Lung (tissue), 17 donors: ENCODE measurements at places on chromosomes 12 and 14. TPM values are rescaled to one million over a fixed set of nuclear protein-coding genes. Genes with fewer than 3 reads are reported as not detected.

DNA sequence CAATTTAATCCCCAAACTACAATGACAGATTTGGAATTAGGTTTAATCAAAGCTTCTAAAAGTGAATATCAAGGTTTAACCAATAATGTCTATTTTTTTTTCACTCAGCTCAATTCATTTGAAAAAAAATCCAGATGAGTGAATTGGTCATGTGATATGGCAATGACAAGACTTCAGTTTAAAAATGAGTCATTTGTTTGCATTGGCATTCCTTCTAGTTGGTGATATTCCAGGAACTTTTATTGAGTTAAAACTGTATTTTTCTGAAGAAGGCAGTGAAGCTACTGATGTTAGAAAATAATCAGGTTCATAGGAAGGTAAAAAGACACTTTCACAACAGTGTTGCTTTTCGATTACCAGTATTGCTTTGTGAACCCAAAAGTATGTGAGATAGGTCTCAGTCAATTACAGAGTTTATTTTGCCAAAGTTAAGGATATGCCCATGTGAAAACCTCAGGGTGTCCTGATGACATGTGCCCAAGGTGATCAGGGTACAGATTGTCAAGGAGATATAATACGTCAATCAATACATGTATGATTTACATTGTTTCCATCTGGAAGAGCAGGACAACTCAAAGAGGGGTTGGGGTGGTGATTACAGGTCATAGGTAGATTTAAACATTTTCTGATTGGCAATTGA is 1214.9 kb downstream of the GALC start:
- H3K27me3 ChIP-seq, result no peaks in the 10 kb centered on the region
- H3K4me1 ChIP-seq, result no peaks in the 10 kb centered on the region
- DNase-seq, result no peak
- no peak overlapping the region for H3K4me3 ChIP-seq

DNA sequence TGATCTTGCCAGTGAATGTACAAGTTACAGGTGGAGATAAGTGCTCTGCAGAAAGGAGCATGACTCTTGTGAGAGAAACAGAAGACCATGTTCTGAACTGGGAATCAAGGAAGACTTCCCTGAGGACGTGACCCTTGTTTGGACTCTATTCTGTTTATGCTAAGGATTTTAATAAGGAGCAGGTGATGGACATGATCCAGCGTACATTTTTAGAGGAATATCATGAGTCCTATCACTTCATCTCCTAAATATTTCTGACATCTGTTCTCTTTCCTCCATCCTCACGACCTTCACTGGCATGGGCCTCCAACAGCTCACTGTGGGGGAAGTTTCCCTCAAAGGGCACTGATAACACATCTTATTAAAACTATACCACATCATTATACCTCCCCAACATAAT is 7.9 kb upstream of the SLC38A1 start:
- no peaks in the 10 kb centered on the region for H3K27me3 ChIP-seq
- no peak overlapping the region for H3K4me3 ChIP-seq
- DNase-seq, result no peak
- no peak overlapping the region for H3K27ac ChIP-seq

- H3K36me3 ChIP-seq, result no peaks in the 10 kb centered on the region
- DNase-seq, result peak; percentile 68
- no peak overlapping the region for H3K4me3 ChIP-seq
- peak overlapping the region; percentile 58 for H3K27ac ChIP-seq
Observed at GRCh38 chr14:53011053-53011462, 60.2 kb upstream of the FERMT2 start.

IAPP gene
- not detected for polyA plus RNA-seq

MYL6B gene
- 20.7 TPM for polyA plus RNA-seq

CIT gene
- polyA plus RNA-seq, result 5.0 TPM
